Fibroblast of lung (primary cell): ENCODE measurements at places on chromosomes 2 and 18. TPM values are rescaled to one million over a fixed set of nuclear protein-coding genes. Genes with fewer than 3 reads are reported as not detected.

- H3K27me3 ChIP-seq, result no peaks in the 10 kb centered on the region
- no peaks in the 10 kb centered on the region for H3K36me3 ChIP-seq
Measured at GRCh38 chr2:215577356-215577755, 141.5 kb upstream of the FN1 start.

GRCh38 chr2:201546576-201546975 is 95.0 kb downstream of the STRADB start:
- DNase-seq, result peak; percentile 22
- H3K36me3 ChIP-seq, result no peaks in the 10 kb centered on the region
- no peaks in the 10 kb centered on the region for H3K27me3 ChIP-seq
- H3K4me1 ChIP-seq, result peaks cover 3% of the 10 kb centered on the region

GRCh38 chr2:238278626-238279323 is 9.6 kb downstream of the PER2 start:
- H3K4me1 ChIP-seq, result no peaks in the 10 kb centered on the region
- H3K27me3 ChIP-seq, result no peaks in the 10 kb centered on the region
- H3K36me3 ChIP-seq, result no peaks in the 10 kb centered on the region
- H3K4me3 ChIP-seq, result no peak overlapping the region
- no peak overlapping the region for H3K27ac ChIP-seq
- no peak for DNase-seq

- DNase-seq, result no peak
- H3K27me3 ChIP-seq, result no peaks in the 10 kb centered on the region
- H3K4me1 ChIP-seq, result peaks cover 22% of the 10 kb centered on the region
- H3K4me3 ChIP-seq, result no peak overlapping the region
- no peak overlapping the region for H3K27ac ChIP-seq
Measured at GRCh38 chr2:9284521-9285297, 78.1 kb downstream of the ASAP2 start.

GRCh38 chr2:143828763-143829537 is 691.0 kb downstream of the ZEB2 start:
- no peaks in the 10 kb centered on the region for H3K4me1 ChIP-seq
- DNase-seq, result no peak
- no peaks in the 10 kb centered on the region for H3K36me3 ChIP-seq
- no peaks in the 10 kb centered on the region for H3K27me3 ChIP-seq
- H3K4me3 ChIP-seq, result no peak overlapping the region

DNA sequence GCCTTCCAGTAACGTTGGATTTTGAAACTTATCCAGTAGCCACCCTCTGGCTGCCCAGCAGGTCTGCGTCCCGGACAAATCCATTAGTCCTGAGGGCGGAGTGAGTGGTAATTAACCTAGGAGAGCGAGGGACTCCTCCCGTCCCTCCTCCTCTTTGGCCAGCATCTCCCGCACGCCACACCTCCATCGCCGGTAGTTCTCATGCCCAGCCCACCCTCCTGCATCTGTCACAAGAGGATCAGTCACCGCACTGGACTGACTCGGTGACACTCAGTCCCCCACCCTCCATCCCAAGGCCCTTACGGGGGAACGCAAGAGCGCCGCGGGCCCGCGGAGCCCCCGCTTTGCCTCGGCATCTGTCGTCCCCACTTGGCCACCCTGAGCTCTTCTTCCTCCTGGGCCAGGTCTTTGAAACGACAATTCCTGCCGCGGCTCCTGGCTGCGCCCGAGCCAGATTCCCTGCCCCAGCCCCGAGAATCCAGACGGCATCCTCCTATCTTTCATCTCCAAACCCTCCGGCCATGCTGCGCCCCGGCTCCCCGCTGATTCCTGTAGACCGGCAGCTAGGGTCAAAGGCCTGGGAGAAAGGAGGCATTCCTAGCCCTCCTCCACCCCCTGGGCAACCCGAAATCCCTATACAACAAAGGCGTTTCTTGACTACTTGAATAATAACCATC is 77.5 kb downstream of the EIF2AK3 start:
- no peak for DNase-seq
- no peak overlapping the region for H3K4me3 ChIP-seq
- peaks cover 8% of the 10 kb centered on the region for H3K27me3 ChIP-seq

DNA sequence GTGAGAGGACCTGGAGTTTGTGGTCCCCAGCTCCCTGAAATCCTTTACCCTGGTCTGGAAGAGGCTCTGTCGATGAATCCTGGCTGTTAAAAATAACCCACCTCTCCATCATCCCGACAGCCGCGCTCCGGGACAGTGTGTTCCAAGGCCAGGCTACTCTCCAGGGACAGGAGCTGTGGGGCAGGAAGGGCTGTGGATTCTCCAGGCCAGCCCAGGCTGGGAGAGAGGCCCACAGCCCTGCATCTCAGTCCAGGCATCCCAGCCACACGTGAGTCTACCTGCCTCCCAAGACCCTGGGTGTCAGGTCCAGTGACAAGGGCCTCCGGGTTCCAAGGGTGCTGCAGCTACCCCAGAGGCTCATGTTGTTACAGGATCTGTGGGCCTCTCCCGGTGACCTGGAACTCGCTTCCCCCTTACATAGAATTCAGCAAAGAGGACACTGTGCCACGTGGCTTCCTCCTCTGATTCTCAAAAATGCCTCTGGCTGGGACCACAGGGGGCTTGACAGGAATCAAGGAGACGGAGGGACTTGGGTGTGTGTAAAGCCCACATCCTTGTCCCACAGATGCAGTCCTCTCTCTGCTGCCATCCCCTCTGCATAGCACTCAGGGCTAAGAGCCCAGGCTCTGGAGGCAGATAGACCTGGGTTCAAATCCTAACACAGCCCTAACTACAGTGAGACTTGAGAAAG is 17.3 kb downstream of the ADRA2B start:
- no peak for DNase-seq
- H3K4me1 ChIP-seq, result no peaks in the 10 kb centered on the region
- H3K27me3 ChIP-seq, result peaks cover 2% of the 10 kb centered on the region
- no peak overlapping the region for H3K27ac ChIP-seq

- DNase-seq, result no peak
- H3K27ac ChIP-seq, result no peak overlapping the region
- no peaks in the 10 kb centered on the region for H3K27me3 ChIP-seq
- H3K36me3 ChIP-seq, result no peaks in the 10 kb centered on the region
Measured at GRCh38 chr2:117714745-117715417, 99.6 kb upstream of the DDX18 start.

- no peaks in the 10 kb centered on the region for H3K4me1 ChIP-seq
- DNase-seq, result peak; percentile 80
- no peaks in the 10 kb centered on the region for H3K27me3 ChIP-seq
Measured at GRCh38 chr2:20378891-20379519, 28.4 kb upstream of the PUM2 start.

DNA sequence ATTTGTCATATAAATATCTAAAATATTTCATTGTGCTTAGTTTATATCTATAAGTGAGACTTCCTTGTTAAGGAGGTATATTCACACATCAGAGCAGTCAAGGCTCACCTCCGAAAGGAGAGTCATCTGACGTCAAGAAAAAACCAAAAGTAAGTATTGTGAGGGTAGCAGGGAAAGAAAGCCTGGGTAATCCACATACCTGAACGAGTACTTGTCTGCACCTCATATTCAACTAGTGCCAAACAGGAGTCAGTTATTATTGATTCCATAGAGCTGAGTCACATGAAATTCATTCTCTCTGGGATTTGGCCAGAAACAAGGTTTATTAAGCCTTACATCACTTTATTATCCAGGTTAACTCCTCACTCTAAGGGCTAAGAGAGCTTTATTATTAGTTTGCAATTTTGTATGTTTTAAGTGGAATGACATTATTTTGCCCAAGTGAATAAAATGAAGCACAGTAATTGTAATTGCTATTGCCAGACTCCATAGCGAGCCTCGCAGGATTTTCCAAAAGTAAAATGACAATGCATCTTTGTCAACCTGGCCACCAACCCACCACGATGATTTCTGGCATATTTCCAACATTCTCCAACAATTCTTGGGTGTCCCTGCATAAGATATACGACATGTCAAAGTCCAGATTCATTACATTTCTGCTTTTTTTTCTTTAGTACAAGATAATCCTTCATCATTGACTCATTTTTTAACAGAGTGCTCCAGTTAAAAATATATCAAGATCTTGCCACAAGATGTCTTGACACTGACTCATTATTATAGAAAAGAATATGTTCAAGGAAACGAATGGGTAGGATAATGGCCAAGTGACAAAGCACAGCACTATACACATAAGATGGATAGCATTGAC is 1210.4 kb upstream of the ACVR2A start:
- no peaks in the 10 kb centered on the region for H3K27me3 ChIP-seq
- no peak overlapping the region for H3K27ac ChIP-seq
- H3K4me3 ChIP-seq, result no peak overlapping the region
- no peaks in the 10 kb centered on the region for H3K36me3 ChIP-seq
- DNase-seq, result peak; percentile 96
- no peaks in the 10 kb centered on the region for H3K4me1 ChIP-seq

GRCh38 chr2:9777081-9777480 is 66.2 kb upstream of the TAF1B start:
- peaks cover 2% of the 10 kb centered on the region for H3K27me3 ChIP-seq
- no peaks in the 10 kb centered on the region for H3K36me3 ChIP-seq
- no peak overlapping the region for H3K4me3 ChIP-seq
- no peak for DNase-seq
- H3K27ac ChIP-seq, result no peak overlapping the region

DNA sequence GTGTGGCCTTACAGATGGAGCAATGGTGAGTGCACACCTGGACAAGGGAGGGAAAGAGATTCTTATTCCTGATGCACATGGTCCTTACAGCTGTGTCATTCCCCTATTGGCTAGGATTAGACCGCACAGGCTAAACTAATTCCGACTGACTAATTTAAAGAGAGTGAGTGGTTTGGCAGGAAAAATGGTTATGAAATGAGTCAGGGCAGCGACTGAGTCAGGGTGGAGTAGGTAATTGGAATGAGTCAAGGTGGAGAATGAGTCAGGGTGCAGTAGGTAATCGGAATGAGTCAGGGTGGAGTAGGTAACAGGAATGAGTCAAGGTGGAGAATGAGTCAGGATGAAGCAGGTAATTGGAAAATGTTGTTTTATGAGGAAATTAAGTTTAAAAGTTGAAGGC is 1353.7 kb upstream of the LRRTM1 start:
- H3K27ac ChIP-seq, result no peak overlapping the region
- H3K4me1 ChIP-seq, result no peaks in the 10 kb centered on the region
- H3K27me3 ChIP-seq, result no peaks in the 10 kb centered on the region
- no peak for DNase-seq

- no peak for DNase-seq
- no peak overlapping the region for H3K4me3 ChIP-seq
- H3K27ac ChIP-seq, result no peak overlapping the region
- no peaks in the 10 kb centered on the region for H3K27me3 ChIP-seq
- no peaks in the 10 kb centered on the region for H3K36me3 ChIP-seq
- H3K4me1 ChIP-seq, result no peaks in the 10 kb centered on the region
Measured at GRCh38 chr2:169112841-169113240, 43.5 kb downstream of the DHRS9 start.

DNA sequence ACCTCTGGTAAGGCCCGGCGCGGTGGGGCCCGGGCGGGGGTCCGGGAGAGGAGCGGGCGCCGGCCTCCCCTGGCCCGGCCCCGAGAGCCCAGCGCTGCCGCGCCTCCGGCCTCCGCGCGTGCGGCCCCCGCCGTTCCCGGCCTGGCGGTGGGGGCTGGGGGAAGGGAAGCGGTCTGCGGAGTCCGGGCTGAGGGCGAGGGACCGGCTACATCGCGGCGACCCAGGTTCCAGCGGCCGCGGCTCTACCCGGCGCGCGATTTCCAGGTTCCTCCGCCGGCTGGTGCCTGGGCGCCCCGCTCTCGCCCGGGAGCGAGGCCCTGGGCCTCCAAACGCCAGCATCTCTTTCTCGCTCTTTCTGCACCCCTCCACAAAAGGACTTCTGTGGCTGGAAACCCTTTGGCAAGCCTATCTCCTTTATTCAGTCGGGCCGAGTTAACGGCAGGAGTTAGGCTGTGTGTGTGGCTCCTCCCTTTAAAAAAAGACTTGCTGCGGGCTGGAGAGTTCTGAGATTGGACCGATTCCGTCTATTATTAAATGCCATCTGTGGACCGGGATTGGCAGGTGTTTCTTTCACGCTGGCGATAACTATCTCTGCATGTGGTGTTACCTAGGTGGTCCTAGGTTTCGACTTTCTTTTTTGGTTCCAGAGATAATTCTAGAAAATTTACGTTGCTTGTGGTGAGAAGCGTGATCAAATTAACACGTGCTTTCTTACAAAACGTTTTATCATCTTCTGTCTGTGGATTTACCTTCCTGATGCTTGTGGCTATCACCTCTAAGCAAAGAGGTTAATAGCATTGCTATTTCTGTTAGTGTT is 592 bp downstream of the ME2 start:
- peak overlapping the region; percentile 94 for H3K4me3 ChIP-seq
- H3K4me1 ChIP-seq, result no peaks in the 10 kb centered on the region
- peak; percentile 62 for DNase-seq

GRCh38 chr2:6518361-6518760 is 347.3 kb downstream of the CMPK2 start:
- no peaks in the 10 kb centered on the region for H3K27me3 ChIP-seq
- H3K4me3 ChIP-seq, result no peak overlapping the region
- DNase-seq, result no peak
- H3K27ac ChIP-seq, result no peak overlapping the region

DNA sequence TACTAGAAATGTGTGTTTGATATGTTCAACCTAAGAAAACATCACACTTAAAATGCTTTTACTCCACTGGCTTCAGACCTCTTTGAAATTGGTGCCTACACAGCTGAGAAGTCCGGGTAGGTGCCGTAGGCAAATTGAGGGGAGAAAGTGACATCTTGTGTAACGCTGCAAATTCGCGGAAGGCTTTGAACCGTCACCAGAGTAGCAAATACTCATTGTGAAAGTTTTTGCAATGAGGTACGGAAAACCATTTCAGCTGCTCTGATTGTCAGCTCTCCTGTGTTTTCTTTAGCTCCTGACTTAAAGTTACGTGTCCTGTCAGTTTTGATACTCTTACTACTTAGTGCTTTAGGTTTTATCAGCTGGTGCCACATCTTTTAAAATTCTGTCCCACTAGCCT is 224.5 kb downstream of the FAM210A start:
- H3K27ac ChIP-seq, result no peak overlapping the region
- H3K4me1 ChIP-seq, result no peaks in the 10 kb centered on the region
- DNase-seq, result no peak
- no peaks in the 10 kb centered on the region for H3K36me3 ChIP-seq
- H3K4me3 ChIP-seq, result no peak overlapping the region
- H3K27me3 ChIP-seq, result peaks cover 3% of the 10 kb centered on the region

- no peaks in the 10 kb centered on the region for H3K36me3 ChIP-seq
- H3K4me1 ChIP-seq, result no peaks in the 10 kb centered on the region
- no peaks in the 10 kb centered on the region for H3K27me3 ChIP-seq
- no peak overlapping the region for H3K4me3 ChIP-seq
- H3K27ac ChIP-seq, result no peak overlapping the region
Measured at GRCh38 chr2:53217250-53217649, 550.4 kb upstream of the CHAC2 start.

STPG4 gene
- 0.26 and 0.33 TPM in 2 replicates for total RNA-seq

SMCHD1 gene
- 96.1 and 96.6 TPM in 2 replicates for total RNA-seq

SLC23A3 gene
- total RNA-seq, result 1.8 and 2.5 TPM in 2 replicates

STEAP3 gene
- total RNA-seq, result 9.8 and 13.7 TPM in 2 replicates
